Hematopoietic multipotent progenitor cell treated with erythropoietin and hydrocortisone succinate and interleukin-3 and kit ligand, for 6 days (in vitro differentiated cells): ENCODE measurements at places on chromosomes 5 and 9.

GRCh38 chr5:93385655-93386054 lies 195.4 kb downstream of the NR2F1-AS1 start:
- DNase-seq, result no peak

DNA sequence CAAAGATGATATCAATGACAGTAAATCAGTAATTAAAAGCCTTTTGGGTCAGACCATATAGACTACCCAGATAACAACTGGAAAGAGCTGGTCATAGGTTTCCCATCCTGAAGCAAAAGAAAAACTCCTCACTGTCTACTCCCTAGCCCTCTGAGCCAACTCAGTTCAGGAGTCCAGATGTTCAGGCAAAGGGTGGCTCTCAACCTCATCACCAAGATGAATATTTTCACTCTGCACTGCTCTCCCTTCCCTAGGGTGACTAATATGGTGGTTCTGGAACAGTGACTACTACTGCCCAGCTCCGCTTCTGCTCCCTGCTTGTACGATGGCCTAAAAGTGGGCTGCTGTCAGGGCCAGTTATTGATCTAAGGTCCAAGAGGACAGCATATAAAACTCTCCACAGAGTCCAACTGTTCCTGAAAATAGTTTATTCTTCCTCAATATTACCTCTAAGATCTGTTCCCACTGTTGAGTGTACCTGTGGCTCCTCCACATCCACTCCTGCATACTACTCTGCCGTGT lies 263.4 kb upstream of the SLC30A5 start:
- no peak for DNase-seq

DNA sequence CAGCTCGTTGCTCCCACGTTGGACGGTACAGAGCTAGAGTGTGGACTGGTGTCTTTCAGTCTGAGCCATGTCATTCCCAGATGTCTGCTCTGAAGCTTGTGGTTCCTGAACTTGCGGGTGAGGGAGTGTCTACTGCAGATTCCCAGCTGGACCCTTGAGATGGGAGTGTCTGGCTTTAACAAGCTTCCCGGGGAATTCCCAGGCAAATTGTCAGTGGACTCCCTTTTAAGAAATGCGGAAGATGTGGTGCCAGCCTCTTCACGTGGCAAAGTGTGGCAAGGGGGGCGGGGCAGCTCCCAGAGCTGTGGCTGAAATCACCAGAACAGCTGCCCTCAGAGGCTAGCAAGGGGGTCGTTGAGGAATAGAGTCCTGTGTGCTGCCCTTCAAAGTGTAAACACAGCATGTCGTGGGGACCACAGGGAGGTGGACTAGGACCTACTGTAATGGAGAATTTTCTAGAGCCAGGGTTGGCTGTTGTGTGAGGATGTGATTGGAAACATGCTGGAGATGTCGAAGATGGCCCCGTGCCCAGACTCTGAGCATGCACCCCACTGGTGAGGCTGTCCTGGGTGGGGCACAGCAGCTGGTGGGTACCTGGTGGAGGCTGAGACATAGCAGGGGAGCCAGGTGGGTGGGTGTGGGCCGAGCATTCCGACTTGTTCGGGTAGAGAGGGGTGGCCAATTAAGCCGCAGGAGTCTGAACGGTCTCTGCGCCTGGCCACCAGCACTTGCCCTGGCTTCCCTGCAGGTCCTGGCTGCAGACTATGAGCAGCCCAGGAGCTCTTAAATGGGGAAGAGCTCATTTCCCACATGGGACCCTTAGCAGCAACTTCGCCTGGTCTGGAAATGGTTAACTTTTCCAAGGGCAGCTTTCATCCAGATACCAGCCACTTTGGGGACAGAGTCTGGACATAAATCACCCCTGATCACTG lies 37.4 kb downstream of the PRRX2 start:
- DNase-seq, result no peak

DNA sequence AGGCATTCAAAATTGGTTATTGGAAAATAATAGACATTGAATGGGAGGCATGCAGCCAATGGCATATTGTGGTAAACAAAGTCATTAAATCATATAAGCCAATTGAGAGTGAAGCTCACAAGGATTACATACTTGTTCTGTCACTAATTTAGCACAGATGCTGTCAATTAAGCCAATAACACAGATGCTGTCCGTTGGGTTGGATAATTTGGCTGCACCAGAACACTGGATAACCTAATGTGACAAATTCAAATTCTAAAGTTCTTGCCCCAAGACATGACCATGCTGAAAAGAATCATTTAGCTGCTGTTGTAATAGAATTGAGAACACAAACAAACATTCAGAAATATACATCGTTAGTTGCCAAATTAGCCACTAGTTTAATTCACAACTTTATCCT lies 1796.4 kb downstream of the EFNA5 start:
- no peak for DNase-seq

- DNase-seq, result no peak
These were observed 324.7 kb downstream of the FAM170A start for GRCh38 chr5:119954106-119954505.

GRCh38 chr9:5549658-5550650 lies 39.6 kb downstream of the PDCD1LG2 start:
- DNase-seq, result no peak

DNA sequence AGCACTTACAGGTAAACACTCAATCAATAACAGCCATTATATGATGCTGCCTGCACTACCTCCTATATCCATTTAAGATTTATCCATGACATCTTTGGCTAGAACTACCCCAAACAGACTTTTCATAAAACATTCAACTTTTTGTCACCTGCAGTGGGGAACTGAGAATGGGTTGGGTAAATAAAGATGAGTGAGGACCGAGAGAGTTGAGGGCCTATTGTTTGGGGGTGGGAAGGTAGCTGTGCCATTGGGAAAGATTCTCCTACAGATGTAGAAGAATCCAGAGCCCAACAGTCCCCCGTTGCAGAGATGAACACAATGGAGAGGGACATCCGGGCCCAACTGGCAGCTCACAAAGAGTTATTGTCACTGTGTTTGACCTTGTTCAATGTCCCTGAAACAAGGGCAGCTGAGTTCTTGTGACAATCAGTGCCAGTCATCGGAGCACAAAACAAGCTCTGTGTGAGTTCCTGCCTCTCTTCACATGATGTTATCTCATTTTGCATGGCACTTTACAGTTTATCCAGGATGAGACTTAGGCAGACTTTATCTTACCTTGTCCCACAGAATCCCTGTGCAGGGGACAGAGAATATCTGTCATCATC lies 11.5 kb upstream of the SLC31A2 start:
- DNase-seq, result no peak

- DNase-seq, result no peak
These were observed 12.2 kb upstream of the CARTPT start for GRCh38 chr5:71706906-71707305.

DNA sequence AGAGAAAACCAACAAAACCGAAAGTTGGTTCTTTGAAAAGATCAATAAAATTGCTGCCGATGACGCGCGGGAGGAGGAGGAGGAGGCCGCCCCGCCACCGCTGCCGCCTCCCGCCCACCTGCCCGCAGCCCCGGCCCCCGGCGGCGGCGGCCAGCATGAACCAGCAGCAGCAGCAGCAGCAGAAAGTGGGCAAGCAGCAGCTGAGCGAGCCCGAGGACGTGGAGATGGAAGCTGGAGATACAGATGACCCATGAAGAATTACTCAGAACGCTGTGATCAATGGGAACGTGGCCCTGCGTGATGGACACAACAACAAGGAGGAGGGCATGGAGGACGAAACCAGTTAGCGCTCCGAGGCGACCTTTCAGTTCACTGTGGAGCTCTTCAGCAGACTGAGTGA lies 53.9 kb upstream of the EFNA5 start:
- DNase-seq, result no peak

- peak; percentile 88 for DNase-seq
These were observed at the start of gene KDM3B for GRCh38 chr5:138352071-138352721. TSS of gene KDM3B (plus strand) at chr5:138352685. CDS start at chr5:138352796, 111 bp downstream.

DNA sequence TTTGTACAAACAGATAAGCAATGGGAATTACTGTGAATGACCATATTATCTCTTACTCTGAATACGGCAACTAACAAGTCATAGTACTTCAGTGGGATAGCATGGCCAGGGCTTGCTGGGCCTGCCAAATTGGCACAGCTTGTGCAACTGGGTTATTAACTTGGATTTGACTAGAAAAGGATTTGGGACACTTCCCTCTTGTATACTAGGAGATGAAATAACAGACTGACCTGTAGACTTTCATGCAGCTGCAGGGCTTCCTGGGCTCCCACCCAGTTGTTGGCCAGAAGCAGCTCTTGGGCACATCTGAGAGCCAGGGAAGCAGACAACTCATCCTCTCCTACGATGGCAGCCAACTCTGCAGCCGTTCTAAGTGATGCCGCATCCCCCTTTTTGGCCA lies 39.8 kb downstream of the CNOT8 start:
- DNase-seq, result no peak

DNA sequence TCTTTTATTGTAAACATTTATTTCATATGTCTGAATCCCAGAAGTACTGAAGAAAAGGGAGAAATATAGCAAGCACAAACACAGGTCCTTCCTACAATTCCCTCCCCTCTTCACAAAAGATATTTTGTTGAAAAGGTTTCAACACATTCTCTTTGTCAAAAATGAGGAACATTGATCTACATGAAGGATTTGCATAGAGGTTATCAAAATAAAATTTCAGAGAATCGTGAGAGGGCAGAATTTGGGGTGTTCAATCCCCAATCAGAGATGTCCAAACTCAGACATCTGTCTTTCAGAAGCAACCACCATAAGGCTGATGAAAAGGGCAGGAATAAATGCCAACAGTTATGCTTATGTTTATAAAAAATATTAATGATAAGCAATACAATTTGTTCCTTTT lies 69.2 kb downstream of the MARCHF3 start:
- no peak for DNase-seq

DNA sequence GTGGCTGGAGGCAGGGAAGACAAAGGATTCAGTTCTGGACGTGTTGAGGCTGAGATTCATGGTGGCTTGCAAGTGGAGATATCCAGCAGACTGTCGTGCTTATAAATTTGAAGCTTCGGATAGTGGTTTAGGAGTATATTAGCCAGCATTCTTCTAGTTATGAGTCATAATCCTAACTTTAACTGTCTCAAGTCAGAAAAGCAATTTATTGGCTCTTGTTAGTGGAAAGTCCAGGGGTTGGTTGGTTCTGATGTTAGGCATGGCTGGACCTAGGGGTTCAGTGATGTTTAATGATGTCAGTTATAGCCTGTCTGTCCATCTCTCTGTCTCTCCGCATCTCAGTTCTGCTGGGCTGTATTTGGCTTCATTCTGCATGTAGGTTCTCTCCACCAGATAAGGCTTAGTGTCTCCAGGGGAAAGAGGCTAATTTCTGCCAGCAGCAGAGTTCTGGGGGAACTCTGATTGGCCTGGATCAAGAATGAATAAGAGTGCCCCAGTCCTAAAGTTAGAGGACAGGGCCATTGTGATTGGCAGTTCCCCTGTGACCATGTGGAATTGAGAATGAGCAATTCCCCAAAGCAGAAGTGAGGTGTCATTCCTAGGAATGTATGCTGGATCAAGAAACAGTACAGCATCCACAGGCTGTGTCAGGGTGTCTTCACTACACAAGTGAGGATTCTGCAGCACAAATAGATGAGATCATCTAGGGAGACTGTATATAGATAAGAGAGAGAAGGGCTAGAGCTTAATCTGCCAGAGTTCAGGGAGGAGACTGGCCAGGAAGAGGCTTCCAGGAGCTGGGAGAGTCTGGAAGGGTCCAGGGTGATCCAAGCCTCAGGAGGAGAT lies 72.9 kb upstream of the SHB start:
- DNase-seq, result no peak

- no peak for DNase-seq
These were observed 196.6 kb upstream of the RAD23B start for GRCh38 chr9:107086460-107086859.

- peak; percentile 77 for DNase-seq
These were observed 1.1 kb upstream of the G3BP1 start for GRCh38 chr5:151770383-151771258.

DNA sequence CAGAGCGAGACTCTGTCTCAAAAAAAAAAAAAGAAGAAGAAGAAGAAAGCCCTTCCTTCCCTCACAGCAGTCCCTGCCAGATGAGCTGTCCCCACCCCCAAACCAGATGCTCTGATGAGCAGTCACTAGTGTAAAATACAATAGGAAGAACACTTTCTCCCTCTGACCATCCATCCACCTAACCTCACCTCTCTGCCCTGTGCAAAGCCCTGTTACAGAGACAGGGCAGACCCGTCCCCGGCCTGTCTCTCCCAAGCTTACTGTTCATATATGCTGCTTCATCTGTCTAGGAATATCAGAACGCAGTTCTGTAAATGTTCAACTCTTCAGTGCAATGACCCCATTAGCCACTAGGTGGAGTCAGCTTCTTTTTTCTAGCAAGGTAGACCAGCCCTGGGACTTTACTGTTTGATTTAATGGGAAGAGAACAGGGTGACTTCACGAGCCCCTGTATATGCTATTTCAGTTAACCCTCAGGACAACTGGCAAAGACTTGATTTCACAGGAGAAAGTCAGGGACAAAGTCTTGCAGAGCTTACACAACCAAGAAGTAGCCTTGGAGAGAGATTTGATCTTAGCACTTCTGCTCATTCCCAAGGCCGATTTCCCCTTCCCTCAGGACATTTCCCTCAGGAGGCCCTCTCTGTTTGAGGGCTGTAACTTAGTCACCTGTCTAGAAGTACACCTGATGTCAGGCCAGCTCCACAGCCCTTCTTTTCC lies 14.9 kb upstream of the FGFR4 start:
- peak; percentile 91 for DNase-seq

- DNase-seq, result no peak
These were observed 11.0 kb downstream of the ZBTB5 start for GRCh38 chr9:37454238-37454637.

- no peak for DNase-seq
These were observed 410.2 kb downstream of the ACTL7B start for GRCh38 chr9:108445431-108446071.

- DNase-seq, result no peak
These were observed 18.9 kb upstream of the DUSP1 start for GRCh38 chr5:172789687-172790495.

GRCh38 chr5:134565791-134566740 lies 40.6 kb downstream of the JADE2 start:
- DNase-seq, result no peak

DNA sequence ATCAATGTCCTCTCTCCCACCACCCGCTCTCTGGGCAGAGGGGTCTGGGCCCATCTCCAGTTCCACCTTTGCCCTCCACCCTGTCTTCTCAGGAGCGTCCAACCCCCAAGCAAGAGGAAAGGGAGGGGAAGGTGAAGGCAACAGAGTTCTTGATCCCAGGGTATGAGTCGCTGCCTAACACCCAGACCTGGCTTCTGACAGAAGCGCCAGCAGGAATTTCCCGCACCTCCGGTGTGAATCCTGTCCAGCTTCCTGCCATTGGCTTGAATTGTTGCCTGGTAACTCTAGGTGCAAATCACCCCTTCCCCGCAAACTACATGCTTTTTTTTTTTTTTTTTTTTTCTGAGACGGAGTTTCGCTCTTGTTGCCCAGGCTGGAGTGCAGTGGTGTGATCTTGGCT lies 84.2 kb upstream of the IER5L start:
- no peak for DNase-seq

GRCh38 chr5:132387640-132388117 lies 18.2 kb downstream of the SLC22A5 start:
- no peak for DNase-seq
